ENCODE measurements at places on chromosomes 1 and 21. TPM values are rescaled to one million over a fixed set of nuclear protein-coding genes. Genes with fewer than 3 reads are reported as not detected.

- no peak for DNase-seq
Observed at GRCh38 chr1:7257225-7257624, 472.0 kb downstream of the CAMTA1 start.

DNA sequence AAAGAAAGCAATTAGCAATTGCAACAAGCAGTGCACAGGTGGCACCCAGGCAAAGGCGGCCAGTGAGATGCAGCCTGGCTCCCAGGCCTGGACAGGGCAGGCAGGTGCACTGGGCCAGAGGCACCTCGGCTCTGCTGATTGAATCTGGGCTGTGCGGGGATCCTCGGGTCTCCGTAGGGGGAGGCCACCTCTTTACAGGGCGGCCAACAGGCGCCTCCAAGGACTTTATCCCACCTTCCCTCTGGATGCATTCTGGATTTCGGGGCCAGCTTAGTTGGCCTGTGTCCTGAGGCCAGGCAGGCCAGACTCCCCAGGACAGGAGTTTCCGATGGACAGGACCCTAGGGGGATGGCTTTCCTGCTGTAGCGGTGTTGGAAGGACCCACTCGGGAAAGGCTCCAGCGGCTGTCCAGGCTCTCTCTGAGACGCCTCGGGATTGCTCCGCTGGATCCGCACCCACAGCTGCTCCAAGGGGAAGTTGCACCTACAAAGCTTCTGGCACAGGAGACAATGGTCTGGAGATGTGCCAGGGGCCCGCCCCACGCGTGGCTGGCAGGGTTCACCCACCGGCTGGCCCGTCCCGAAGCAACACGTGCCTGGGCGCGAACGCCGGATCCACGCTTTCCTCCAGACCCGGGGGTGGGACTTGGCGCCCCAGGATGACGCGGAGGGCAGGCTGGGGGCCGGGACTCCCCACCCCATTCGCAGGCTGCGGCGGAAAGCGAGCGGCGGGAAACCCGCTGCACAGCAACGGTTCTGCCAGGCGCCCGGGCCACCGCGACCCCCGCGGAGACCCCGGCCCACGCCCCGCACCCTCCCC, 810 bp downstream of the SLC19A1 start:
- DNase-seq = peak; percentile 56

GRCh38 chr1:246218686-246219085, 288.4 kb downstream of the SMYD3 start:
- DNase-seq = no peak

- no peak for DNase-seq
Observed at GRCh38 chr1:158049853-158050252, 56.4 kb downstream of the KIRREL1 start.

DNA sequence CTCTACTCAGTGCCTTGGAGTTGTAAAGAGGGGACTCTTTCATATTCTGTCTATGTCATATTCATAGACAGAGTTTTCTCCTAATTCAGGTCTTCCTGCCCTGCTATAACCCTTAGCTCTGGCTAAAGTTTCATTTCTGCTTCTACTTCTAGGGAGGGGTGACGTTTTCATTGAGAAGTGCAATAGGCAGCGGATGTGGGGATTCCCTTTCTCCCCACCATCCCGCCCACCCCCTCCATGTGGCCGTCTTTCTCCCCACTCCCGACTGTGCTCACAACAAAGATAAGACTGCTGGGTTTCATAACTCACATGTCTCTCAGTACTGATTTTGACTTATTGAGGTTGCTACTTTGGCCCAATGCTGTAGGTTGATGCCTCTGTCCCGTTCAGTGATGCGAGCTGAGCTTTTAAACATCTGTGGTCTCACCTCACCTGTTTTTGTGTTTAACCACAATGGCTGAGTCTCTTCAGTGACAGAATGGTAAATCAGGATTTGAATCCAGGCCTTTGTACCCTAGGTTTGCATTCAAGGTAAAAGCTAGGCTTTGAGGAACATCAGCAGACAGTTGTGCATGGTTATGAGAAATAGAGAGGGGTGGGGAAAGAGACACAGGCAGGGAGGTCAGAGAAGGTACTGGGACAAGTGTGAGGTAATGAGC, 7.8 kb upstream of the KIF14 start:
- no peak for DNase-seq

DNA sequence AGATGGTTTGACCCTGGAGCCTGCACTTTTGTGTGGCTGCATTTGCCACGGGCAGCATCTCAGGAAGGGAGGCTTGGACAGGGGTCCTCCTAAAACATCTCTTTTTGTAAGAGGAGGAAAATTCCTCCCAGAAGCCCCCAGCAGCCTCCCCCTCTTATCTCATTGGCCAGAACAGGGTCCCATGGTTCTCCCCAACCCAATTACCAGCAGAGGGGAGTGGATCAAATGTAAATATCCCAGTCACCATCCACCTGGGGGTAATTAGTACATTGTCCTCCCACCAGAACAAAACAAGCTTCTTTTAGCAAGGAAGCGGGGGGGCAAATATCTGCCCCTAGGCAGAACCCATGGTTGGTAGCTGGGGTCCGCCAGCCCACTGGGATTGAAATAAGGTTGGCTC, 44.7 kb upstream of the TENT5B start:
- no peak for DNase-seq

DNA sequence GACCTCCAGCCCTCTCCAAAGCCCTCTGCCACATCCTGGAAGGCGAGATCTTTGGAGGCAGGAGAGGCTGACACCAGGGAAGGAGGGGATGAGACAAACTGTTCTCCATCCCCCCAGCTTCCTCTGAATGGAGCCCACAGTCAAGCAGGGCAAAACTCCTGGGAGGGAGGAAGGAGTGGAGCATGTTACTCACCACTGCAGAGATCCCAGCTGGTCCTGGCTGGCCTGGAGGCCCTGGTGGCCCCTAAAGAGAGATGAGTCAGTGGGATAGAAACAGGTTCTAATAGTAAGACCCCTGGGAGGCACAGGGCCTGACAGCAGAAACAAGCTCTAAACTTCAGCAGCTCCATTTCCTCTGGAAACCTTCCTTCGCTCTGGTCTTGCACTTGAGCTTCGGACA, 14.0 kb upstream of the PEF1 start:
- DNase-seq = peak; percentile 69

DNA sequence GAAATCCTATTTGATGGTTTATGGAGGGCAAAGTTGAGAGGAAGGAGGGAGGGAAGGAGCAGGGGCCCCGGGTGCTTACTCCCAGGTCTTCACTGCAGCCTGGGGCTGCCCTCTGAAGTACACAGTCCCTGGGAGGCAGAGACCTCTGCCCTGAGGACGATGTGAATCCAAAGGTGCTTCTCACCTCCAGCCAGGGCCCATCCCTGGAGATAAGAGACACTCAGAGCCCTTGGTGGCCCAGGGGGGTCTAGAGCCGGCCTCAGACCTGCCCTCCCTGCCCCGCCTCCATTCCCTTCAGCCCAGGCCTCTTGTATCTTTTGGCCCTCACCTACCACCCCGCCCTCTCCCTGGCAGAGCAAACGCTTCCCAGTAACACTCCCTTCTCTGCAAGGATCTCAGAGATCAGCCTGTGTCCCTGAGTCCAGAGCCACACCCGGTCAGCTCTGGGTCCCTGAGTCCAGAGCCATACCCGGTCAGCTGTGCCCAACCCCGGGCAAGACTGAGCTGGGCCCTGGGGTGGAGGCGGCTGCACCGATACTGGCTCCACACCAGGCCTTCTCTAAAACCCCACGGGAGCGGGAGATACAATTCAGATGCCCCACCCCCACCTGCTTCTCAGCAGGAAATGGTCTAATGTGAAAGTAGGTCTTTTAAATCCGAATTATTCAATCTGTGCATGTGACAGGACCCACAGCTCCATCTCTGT, 3.6 kb upstream of the GNB1 start:
- no peak for DNase-seq

GRCh38 chr1:14674030-14674429, 75.5 kb downstream of the KAZN start:
- DNase-seq = no peak

The TMPRSS3 gene
- total RNA-seq = not detected

GRCh38 chr1:163874070-163874469, 552.3 kb downstream of the NUF2 start:
- DNase-seq = no peak

The GOLT1A gene
- total RNA-seq = not detected

The SYT6 gene
- total RNA-seq = not detected

DNA sequence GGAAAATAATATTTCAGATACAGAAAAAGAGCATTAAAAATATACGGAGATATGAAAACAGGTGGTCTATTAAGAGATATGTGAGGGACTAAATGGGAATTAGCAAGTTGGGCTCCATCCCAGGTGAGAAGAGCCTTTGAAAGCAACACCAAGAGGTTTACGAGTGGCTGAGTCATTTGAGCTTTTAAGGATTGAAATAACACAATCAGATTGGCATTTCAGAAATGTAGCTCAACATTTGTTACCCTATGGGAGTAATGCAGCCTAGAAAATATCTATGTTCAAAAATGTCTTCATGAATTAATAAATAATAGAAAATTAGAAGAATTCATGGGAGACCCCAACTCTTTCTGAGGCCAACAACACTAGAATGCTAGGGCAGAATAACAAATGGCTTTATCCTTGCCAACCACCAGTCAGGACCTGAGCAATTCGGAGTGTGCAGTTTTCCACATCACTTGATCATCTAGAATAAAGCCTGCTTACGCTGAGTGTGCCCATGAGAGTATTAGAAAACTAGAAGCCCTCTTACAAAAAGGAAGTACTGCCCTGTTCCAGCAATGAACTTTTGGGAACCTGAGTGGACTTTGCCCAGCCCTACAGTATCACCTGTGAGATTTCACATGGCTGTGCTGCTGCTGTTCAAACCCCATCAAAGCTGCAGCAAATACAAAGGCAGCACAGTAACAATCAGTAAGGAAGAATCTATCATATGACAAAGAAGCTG, 538.0 kb upstream of the CAMK1G start:
- peak; percentile 45 for DNase-seq

The CD247 gene
- 0.18 TPM for total RNA-seq
